Renal cortical epithelial cell (primary cell): ENCODE measurements at places on chromosomes 7 and 10. TPM values are rescaled to one million over a fixed set of nuclear protein-coding genes. Genes with fewer than 3 reads are reported as not detected.

INA gene
- 1.8 and 5.2 TPM in 2 replicates for total RNA-seq

ADAMTS14 gene
- 1.9 and 3.6 TPM in 2 replicates for total RNA-seq

ITGA8 gene
- under 0.01 and 0.05 TPM in 2 replicates for total RNA-seq

MYH16 gene
- 0.05 and 1.4 TPM in 2 replicates for total RNA-seq

FAM237B gene
- total RNA-seq: not detected in 2 replicates

LIPM gene
- not detected in 2 replicates for total RNA-seq

IFIT1B gene
- not detected in 2 replicates for total RNA-seq

CHST15 gene
- 33.7 and 38.3 TPM in 2 replicates for total RNA-seq
